ENCODE measurements at places on chromosomes 1 and 21.

- no peak for DNase-seq
Observed at GRCh38 chr1:201241736-201242135, 41.6 kb upstream of the PKP1 start.

GRCh38 chr1:204343802-204344201, 15.9 kb downstream of the PLEKHA6 start:
- no peak for DNase-seq

DNA sequence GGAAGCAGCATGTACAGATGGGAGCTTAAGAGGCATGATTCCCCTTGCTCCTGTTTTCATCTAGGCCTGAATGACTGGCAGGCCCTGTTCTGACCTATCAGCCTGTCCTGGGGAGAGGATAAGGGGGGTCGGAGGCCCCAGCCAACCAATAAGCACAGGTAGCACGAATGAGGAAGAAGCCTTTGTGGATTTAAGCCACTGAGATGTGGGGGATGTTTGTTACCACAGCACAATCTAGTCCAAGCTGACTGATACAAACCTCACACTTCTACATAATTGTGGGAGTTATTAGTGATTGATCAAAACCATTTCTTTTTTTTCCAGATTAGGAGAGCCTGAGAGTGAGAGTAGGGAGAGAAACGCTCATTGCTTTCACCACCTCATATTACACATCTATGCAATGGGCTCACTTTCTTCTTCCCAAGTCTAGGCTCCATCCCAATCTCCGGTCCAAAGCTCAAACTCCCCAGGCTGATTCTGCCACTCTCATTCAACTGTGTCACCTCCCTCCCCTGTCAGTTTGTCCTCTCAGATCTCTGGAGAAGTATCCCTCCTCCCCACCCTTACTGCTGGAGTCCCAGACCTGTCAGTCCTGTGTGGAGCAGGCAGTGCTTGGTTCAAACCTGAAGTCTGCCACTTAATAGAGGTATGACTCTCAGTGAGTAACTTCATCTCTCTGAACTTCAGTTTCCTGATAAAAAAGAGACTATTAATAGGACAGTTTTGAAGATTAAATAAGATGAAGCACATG, 220.5 kb downstream of the PTPRU start:
- no peak for DNase-seq

GRCh38 chr1:190250368-190250767, 227.3 kb downstream of the BRINP3 start:
- no peak for DNase-seq

DNA sequence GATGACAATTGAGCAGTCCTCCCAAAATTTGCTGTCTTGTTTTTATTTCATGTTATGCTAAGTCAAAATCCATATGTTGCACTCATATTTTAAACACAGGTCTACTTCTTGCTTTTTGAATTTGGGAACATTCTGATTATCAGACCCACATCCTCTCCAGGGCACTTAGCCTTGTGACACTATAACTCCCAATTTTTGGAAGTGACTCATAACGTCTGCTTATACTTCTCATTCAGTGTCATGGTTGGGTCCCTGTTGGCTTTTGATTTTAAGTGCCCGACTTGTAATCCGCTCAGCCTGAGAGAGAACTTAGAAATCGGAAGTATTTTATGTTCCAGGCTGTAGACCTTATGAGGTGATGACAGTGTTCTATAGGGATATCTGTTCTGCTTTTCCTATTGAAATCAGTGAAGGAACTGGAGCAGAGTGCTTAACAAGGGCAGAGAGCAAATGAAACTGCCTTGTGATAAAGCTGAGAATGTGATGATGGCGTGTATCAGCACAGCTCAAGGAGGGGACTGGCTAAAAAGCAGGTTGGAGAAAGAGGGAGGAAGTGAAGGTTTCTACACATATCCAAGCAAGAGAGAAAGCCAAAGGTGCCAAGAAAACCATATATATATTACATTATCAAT, 136.0 kb downstream of the HLX start:
- DNase-seq = no peak

- peak; percentile 72 for DNase-seq
Observed at GRCh38 chr1:246566813-246567645, 773 bp downstream of the CNST start.

DNA sequence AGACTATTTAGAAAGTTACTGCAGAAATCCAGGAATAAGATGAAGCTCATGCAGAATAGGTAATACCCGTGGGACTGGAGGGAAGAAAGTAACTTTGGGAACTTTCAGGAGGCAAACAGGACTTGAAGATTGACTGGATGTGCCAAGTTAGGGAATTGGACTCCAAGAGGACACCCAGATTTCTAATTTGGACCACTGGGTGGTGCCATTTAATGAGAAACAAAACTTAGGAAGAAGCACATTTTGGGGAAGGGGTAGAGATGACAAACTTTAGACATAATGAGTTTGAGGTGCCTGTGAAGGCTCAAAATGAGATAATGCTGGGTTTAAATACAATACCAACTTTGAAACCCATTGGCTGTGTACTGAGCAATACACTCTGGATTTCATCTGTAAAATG, 3.3 kb upstream of the B4GALT3 start:
- no peak for DNase-seq

GRCh38 chr1:51189421-51190073, 46.5 kb upstream of the RNF11 start:
- peak; percentile 79 for DNase-seq

GRCh38 chr1:2921970-2922686, 99.1 kb upstream of the ACTRT2 start:
- DNase-seq = peak; percentile 4

DNA sequence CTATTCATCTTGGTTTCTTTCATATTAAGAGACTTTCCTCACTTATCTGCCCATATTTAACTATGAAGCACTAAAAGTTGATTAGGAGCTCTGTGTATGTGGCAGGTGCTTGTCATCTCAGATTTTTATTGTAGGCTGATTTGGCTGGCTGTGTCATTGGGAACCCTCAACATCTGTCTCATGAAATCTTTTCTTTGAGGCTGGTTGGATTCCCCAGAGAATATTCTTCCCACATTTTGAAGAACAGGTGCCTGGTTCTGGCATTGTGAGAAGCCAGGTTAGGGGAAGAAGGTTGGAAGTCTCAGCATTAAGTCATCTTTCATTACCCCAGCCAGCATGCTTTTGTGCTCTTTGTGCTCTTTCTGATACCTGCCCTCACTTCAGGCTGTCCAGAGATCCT, 37.1 kb downstream of the EEIG2 start:
- no peak for DNase-seq

DNA sequence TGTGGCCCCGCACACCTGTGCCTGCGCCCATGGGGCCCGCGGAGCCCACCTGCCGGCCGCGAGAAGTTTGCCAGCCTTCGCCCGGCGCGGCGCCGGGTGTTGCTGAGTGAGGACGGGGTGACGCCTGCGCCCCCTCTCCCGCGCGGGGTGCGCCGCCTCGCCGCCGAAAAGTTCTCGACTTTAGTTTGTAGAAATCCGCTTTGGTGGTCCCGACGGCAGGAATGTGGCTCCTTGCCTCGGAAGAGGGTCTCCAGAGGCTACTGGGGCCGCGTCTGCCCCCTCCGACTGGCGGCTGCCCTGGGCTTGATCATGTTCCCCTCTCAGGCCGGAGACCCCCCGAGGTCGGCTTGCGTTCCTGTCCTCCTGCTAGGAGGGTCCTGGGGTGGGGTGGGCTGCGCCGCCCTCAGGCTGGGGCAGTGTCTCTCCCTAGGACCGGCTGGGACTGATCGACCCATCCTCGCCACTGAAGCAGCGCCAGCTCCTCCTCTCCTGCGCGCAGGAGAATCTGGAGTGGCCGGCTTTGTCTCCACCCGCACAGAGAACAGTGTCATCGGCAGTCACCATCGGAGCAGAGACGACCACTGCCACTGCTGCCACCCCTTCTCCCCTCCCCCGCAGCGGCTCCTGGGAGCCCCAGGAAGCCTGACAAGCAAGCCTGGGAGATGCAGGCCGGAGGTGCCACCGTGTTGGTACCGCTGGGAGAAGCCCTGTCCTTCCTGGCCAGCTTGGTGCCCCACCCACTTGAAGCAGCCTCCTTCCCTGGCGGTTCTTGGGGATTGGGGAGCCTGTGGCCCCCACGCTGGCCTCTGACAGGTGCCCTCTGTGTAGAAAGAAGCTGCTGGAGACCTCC, 553 bp upstream of the SLC30A2 start:
- DNase-seq = no peak

- DNase-seq = no peak
Observed at GRCh38 chr1:46188295-46189030, 9.8 kb downstream of the POMGNT1 start.

DNA sequence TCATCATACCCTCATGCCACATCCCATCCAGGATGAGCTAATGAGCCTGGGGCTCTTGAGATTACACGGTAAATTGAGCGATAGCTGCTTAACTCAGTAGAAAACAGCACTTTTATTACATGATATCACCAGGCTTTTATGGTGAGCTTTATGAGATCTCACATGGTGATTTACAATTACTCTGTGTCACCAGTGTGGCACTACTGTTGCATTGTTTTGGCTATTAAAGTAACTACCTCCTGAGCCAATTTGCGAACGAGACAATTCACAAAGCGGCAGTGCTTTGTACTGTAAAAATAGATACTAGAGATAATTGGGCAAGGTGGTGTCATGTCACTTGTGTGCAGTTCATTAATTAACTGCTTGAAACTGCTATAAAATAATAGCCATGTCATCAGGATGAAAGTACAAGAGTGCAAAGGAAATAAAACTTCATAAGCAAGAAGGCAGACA, 767.7 kb upstream of the ADGRL2 start:
- DNase-seq = no peak

- no peak for DNase-seq
Observed at GRCh38 chr21:38377165-38378088, 120.6 kb downstream of the KCNJ15 start.

- DNase-seq = peak; percentile 21
Observed at GRCh38 chr1:26771643-26772321, 16.0 kb upstream of the PIGV start.

DNA sequence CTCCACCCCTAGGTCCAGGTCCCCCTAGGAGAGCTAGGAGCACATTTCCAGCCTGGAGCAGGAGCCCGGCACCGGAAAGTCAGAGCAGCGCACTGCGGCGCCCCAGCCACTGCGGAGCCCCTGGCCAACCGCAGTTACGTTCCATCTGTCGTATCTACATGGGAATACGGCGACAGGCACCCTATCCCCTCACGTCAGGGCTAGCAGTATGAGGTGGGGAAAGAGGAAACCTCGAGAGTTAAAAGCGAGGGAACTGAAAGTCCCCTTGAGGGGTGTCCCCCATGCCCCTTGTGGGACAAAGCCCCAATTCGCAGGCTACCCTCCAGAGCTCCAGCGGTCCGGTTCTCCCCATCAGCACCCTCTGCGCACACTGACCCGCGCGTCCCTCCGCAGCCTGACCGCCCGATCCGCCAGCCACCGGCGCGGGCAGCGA, 995 bp downstream of the COLGALT2 start:
- no peak for DNase-seq
